Activated CD4-positive, alpha-beta T cell treated with anti-CD3 and anti-CD28 coated beads for 24 hours (primary cell): ENCODE measurements at places on chromosomes 5 and 9.

DNA sequence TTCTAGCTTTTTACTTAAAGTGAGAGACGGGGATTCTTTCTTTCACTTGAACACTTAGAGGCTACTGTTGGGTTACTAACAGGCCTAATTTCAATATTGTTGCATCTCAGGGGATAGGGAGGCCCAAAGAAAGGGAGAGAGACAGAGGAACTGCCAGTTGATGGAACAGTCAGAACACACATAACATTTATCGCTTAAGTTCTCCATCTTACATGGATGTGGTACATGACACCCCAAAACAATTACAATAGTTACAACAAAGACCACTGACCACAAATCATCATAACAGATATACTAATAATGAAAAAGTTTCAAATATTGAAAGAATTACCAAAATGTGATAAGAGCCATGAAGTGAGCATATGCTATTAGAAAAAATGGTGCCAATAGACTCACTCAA lies 4.3 kb upstream of the RIC1 start:
- no peak for DNase-seq

GRCh38 chr5:145792840-145793239 lies 42.3 kb downstream of the PRELID2 start:
- DNase-seq: no peak

DNA sequence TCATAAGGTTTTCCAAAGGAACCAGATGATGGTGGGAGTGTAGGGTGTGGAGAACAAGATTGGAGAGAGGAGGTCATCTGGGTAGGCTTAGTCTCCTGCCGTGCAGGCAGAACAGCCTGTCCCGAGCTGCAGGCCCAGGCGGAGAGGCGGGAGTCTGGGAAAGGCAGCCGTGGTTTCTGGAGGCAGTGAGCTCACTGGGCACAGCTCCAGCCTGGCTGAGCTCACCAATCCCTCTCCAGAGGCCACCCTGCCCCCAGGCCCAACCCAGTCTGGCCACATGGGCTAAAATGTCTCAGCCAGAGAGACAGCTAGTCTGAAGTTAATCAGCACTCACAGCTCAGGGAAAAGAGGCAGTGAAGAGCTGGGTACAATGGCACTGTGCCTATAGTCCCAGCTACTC lies 12.3 kb downstream of the P4HA2 start:
- DNase-seq: no peak

DNA sequence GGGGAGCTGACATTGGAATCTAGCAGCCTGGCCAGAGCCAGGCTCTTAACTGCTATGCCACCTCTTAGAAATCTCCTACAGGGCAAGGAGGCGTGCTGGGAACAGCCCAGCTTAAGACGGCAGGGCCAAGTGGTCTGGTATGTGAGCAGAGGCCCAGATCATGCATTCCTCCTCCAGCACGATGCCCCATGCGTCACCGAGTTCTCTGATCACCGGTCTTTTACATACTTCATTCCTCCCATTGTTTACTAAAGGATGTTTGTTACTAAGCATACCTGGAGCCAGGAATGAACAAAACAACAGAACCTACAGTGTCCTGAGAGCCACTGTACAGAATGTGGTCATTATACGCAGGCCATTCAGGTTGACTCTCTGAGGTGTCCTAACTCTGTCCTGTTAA lies 73.8 kb downstream of the TRIO start:
- DNase-seq: no peak

GRCh38 chr5:125179612-125180011 lies 433.2 kb upstream of the ZNF608 start:
- no peak for DNase-seq

DNA sequence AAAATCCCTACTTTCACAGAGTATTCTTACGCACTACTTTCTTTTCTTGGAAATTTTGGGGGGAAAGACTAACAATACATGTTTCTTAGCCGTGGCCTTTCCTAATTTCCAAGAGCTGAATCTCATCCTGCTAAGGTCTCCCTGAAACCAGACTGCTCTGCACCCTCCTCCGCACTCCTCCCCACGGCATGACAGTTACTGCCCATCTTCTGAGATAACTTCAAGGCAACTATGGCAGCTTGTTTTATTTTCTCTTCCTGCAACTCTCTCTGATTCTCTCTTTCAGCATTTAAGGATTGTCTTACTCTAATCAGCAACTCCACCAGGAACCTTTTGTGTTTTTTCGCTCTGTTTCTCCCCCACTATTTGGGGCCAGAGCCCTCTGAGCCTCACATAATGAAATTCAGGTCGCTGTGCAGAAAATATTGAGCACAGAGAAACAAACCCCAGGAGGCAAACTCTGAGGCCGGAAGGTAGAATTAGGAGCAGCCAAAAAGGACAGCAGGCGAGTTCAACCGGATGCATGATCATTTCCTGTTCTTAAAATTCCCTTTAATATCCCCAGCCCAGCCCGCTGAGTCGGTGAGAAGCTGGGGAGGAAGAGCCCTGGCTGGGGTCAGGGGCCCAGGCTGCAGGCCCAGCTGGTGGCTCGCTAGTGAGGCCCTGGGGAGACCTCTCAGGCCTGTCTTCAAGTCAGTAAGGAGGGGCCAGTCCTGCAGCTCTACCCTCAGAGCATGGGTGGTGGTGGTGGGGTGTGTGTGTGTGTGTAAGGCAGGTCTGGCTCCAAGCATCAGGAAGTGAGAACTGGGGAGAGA lies 213.6 kb upstream of the S1PR3 start:
- DNase-seq: no peak

GRCh38 chr9:14780251-14780650 lies 57.7 kb upstream of the CER1 start:
- no peak for DNase-seq

DNA sequence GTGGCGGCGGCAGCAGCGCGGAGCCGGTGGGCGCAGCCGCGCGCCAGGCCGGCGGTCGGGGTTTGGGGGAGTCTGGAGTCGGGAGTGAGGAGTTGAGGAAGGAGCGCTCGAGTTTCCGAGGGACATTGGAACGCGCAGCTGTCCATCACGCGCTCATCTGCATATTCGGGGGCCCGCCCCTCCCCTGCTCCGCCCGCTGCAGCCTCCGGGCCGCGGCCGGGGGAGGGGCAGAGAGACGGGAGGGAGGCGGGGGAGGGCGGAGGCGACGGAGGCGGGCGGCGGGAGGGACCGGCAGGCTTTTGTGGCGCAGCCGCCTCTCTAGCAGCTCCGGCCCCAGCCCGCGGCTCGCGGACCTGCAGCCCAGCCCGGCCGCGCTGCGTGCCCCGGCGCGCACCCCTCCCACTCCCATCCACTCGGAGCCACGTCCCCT lies at the start of gene IRX2:
Gene IRX2, minus strand, starts transcription at position 86 of the 430 bp plus-strand sequence. CDS start 264 bp downstream, outside the sequence.
- no peak for DNase-seq

DNA sequence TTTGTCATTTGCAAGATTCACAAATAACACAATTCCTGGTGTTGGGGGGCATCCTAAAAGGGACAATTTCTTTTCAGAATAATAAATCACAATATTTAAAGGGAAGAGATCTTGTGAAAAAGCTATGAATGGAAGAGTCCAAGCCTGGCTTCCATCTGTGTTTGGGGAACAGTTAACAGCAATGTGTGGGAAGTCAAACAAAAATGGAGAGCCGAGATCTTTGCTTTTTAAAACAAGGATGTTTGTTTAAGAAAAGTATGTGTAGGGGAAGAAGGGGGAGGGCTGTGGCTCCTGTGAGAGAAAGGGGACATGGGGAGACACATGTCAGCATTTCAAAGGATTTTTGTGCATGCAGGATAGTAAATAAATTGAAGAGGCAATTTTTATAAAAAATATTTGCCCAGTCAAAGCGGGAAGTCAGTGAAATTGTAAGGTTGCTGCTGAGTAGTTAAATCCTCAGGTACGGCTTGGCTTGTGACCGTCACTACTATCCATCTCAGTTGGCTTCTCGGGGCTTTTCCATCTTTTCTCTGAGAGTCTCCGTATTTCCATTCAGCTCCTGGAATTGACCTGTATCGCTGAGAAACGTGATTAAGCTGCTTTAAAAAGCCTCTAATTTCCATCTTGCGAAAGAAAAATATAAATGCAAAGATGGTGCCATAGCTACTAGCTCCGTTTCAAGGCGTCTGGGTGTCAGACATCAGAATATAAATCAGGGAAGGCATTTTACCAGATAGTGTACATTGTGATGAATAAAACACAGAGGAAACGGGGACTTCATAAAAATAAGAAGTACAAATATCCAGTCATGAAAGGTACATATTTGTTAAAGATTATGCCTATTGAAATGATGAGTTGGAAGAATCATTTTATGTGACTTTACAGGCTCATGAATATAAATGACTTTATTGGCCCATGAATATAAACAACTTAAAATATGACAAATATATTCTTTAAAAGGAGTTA lies 52.9 kb upstream of the VCAN start:
- DNase-seq: no peak

DNA sequence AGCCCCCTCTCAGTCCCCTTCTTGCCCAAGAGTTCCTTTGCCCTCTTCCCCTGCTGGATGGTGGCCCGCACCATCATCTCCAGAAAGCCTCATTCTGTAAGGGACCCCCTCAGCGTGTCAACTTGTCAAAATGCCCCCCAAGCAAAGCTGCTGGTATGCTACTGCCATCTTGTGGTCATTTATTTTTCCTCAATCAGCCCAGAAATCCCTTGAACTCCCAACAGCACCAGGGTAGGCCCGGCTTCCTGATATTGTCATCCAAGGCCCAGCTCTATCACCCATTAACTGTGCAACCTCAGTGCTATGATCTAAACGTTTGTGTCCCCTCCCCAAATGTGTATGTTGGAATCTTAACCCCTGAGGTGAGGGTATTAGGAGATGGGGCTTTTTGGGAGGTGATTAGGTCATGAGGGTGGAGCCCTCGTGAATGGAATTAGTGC lies 53.2 kb upstream of the FBXW11 start:
- no peak for DNase-seq

- no peak for DNase-seq
Measured at GRCh38 chr9:6479959-6480358, 67.0 kb downstream of the UHRF2 start.

DNA sequence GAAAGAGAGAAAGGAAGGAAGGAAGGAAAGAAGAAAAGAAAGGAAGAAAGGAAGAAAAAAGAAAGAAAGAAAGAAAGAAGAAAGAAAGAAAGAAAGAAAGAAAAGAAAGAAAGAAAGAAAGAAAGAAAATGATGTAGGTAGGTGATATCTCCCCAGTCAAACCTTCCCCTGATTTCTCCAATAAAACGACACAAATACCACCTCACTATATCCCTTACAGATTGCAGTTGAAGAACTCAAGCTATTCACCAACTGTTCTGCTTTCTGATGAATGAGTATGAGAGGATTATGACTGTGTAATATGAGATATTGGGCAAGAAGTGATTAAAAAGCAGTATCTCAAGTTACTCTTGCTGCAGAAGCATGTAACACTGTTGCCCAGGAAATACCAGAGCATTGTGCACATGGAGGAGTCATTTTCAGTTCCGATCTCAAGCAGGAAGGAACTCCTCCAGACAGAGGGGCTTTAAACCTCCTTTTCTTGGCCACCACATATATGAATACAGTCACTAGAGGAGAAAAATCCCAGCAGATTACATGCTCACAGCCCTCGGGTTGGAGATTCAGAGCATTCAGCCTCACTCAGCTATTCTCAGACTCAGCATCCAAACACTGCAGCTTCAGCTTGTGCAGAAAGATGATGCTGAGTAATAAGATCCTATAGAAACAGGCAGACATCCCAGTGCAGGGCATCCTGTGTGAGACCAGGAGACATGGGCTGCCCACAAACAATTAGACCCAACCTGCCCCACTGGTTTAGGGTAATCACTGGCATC lies 61.4 kb downstream of the UGCG start:
- DNase-seq: no peak

GRCh38 chr9:99000476-99001395 lies 57.0 kb downstream of the COL15A1 start:
- DNase-seq: peak; percentile 23
